ENCODE measurements at places on chromosomes 5 and 9.

DNA sequence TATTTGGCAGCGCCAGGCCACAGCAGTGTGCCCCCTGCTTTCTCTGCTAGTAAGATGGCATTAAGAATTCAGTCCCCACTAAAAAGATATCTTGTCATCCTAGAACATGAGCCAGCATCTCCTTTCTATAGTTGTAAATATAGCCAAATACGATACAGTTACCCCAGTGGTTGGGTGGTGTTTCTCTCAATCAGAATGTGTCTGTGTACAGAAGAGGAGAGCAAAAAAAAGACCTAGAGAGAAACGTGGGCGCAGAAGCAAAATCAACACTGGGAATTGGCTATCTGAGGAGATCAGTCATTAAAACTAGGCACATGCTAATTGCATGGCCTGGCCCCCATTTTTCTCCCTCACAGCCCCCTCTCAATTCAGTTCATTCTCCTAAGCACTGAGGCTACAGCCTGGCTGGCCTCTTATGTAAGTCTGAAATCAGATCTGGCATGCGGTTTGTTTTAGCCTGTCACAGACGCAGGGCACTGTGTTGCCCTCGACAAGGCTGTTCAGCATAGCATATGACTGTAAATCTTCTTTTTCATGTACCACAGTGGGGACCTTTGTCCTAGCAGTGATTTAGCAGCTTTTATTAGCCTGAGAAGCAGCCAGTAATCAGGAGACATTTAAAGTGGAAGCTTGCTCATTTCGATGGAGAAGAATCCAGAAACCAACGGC, 57.8 kb downstream of the RORB start:
- no peak for DNase-seq

DNA sequence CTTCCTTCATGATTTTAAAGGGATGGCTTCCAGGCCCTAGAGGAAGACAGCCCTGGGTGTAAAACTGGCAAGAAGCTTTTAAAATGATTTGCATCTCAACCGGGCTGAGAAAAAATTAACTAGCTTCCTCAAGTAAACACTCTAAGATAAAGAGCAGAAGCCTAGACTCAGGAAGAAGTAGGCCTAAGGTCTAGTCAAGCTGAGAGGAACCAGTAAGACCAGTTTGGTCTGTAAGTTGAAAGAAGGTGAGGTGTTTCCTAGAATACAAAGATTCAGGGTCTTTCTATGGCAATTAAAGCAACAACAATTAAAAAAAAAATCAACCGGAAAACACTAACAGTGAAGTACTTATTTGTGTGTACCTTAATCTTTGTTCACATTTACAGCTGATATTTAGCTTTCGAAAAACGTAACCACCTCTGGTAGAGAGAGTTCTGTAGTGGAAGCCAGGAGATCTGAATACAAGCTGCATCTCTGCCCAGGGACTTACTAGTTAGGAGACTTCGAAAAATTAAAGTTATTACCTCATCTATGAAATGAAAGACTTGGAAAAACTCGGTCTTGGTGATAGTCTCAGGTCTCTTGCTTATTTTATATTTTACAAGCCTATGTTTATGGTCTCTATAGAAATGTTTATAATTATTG, 75.7 kb downstream of the TUSC1 start:
- DNase-seq: no peak

DNA sequence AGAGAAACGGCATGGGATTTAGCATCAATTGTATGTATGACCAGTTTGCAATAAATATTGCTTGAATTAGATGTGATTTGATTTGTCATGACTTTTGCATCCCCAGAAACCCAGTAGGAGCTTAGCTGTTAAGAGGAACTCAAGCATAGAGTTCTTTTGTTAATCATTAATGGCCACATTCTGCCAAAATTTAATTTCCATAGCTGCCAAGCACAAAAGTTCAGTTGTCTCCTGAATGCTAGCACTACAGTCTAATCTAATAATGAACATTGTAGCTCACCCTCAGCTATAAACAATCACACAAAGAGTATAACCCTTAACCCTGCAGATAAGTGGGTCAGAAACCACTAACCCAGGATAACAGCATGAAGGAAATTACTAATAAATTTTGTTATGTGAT, 169.8 kb upstream of the GRAMD2B start:
- DNase-seq: no peak

- no peak for DNase-seq
These were observed 33.5 kb downstream of the ANXA6 start for GRCh38 chr5:151123897-151124751.

DNA sequence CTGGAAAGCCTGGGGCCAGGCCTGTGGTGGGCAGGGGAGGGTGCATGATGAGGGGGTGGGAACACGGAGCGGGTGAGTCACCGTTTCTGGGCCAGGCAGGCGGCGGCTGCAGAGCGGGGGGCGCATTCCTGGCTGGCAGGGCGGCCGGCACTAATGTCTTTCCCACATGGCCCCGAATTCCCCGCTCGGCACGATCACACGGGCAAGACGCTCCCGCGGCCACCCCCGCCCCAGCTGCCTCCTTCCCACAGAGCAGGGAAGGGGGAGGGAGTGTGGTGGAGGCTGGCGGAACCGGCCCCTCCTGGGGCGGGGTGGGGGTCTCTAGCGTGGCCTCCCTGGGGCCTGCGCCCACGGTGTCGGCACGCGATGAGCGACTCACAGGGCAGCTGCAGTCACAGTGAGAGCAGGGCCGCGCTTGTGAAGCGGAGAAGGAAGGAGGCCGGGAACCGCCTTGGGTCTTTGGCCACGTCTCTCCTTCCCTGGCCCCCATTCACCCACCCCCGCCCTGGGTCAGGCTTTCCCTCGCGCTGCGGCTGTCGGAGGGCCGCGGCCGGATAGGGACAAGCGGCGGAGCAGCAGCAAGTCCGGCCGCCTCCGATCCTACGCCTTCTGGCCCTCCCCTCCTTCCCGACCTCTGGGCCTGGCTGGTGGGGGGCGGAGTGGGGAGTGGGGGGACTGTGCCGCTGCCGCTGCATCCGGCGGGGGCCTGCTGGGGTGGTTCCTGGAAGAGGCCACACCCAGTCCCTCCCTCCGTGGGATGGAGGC, 48.9 kb downstream of the CXXC5 start:
- no peak for DNase-seq

GRCh38 chr5:76252437-76252836, 150.6 kb upstream of the IQGAP2 start:
- DNase-seq: no peak

GRCh38 chr5:112480501-112480900, 61.4 kb upstream of the EPB41L4A start:
- DNase-seq: no peak

DNA sequence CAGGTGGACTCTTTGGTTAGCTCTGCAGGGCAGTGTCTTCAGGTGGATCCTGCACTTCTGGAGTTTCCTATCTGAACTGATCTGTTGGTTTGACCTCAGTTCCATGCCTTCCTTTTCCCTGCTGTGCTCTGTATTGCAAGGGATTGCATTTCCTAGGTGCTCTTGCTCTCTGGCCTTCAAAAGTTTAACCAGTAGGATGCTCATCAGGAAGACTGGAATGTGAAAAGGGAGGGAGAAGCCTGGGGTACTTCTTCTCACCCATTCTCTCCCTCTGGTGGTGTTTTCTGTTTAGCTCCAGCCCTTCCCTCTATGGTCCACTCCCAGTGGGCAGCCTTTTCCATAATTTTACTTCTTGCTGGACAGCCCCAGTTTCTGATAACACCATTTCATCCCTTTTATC, 78.5 kb downstream of the ZNF618 start:
- DNase-seq: no peak

DNA sequence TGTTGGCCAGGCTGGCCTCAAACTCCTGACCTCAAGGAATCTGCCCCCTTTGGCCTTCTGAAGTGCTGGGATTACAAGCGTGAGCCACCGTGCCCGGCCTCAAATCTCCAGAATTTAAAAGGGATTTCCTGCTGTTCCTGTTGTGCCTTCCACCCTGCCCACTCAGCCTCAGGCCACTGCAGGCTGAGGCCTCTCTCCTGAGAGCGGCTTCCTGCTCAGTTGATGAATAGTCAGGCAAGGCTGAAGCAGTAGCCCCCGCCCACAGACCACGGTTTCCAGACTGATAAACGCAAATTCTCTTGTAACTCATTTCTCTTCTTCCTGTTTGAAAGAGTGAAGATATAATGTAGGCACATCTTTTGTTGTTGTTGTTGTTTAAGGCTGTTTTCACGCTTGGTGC, 127.0 kb upstream of the PLCXD3 start:
- no peak for DNase-seq

- DNase-seq: no peak
These were observed 166.3 kb downstream of the ATP10B start for GRCh38 chr5:160685695-160686094.

- no peak for DNase-seq
These were observed 55.8 kb upstream of the ACTBL2 start for GRCh38 chr5:57538341-57538955.

- no peak for DNase-seq
These were observed 83.0 kb upstream of the GLIS3 start for GRCh38 chr9:4382722-4383317.

- DNase-seq: no peak
These were observed 72.3 kb upstream of the ANXA1 start for GRCh38 chr9:73079326-73079725.

DNA sequence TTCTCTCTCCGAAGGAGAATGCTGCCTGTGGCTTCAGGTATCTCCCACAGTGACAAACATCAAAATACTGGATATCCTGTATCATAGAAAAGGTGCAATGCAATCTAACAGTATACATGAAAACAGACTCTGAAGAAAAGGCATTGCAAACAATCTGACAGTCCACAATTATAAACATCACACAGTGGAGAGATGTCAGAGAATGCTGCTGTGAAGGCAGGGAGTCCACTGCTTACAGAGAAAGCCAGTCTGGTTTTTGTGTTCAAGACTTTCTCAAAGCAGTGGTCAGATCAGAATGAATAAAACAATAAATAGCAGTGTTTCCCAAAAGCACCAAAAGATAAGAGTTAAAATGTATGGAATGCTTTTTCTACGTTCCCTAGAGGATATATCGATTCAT, 28.7 kb downstream of the TTC23L start:
- DNase-seq: no peak

DNA sequence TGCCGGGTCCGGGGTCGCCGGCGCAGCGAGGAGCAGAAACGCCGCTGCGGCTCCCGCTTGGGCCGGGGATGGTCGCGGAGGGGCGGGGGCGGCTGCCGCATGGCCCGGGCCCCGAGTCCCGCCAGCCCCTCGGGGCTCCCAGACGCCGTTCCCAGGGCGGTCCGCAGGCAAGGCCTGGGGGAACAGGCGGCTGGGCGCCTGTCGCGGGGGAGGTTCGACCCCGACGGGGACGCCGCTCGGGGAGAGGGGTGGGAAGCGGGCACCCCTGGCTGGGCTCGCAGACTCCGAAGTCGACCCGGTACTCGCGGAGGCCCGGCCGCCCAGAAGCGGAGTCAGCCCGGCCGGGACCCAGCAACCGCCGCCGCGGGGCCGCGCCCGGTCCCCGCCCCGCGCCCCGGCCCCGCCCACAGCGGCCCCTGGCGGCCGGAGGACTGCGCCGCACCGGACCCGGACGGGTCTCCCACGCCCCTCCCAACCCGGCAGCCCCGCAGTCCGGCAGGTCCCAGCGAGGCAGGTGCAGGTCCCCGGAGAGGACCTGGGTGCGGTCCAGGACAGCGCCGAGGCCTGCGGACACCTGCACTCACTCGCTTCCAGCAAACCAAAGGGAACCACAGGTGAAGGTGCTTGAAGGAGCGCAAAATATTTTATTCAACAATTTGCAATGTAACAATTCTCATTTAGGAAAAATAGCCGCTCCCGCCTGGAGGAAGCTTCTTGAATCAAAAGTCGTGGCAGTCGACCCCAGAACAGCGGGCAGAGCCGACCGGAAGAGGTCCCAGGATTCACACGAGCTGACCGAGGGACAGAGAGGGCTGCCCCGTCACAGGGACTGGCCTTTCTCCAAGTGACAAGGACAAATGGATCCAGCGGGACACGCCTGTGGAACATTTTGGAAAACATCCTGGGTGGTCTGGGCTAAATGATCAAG, at the start of gene INPP5E:
Gene INPP5E, minus strand, starts transcription at position 365 of the 928 bp plus-strand sequence. CDS start 426 bp downstream, outside the sequence.
- peak; percentile 87 for DNase-seq

DNA sequence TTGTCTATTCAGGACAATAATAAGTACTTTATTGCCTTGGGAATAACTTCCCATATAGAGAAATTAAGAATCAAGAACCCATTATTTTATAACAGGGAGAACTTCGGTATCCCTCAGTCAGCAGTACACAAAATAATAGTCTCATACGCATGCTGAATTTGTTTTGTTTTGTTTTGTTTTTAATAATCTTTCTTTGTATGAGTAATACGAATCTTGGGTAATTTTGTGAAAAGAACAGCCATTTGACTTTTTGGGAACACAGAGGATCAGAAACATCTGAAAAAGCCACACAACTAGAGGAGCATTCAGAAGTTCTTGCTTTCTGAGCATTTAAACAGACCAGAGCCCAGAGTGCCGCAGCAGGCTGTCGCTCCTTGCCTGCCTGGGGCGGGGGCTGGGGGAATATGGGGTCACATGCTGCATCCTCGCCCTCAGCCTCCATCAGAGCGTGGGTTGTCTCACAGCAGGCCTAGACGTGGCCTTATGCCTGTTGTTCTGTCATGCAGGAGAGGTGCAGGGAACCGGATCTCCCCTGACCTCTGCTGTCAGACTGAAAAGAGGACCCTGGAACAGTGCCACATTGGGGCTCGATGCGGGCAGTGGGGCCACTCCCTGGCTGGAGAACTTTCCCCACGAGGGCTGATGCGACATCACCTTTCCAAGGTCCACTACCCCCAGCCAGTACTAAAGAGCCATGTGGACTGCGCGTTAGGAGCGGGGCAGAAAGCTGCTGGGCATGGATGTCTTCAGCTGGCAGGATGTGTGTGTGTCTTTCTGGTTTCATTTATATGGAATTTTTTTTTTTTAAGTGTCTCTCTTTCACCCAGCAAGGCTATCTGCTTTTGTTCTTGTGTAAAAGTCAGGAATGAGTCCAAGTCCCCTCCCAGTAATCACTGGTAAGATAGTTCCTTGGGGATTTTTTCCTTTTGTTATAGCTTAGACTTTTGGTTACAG, 133.4 kb upstream of the OTULINL start:
- DNase-seq: no peak

GRCh38 chr9:72360324-72360723, 4.7 kb downstream of the ZFAND5 start:
- no peak for DNase-seq

DNA sequence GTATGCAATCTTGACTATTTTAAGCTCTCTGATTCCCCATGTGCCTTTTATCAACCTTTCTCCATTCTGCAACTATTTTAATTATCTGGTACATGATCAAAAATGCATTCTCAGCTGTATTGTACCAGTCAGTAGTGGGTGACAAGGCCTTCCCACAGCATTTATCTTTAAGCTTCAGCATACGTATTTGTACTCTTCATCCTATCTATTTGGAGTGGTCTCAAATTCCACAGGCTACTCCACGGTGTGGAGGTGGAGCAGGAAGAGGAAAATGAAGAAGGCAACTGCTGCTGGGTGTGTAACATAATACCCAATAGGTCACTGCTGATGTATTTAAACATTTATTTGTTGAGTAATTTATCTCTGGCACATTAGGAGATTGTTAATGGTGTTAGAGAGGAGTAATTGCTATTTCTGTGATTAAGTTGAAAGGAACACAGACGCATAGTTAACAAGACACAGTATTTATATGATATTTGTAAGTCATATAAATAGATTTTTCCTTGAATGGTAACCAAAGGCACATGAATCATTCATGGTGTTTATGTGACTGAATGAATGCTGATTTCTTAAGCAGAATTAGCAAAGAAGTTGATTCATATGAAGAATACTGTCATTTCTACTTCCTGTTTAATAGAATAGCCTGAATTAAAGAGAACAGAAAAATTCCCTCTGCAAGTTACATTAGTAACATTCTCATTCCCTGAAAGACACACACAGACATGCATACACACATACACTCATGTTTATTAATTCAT, 153.8 kb upstream of the NR3C1 start:
- no peak for DNase-seq

Data from activated CD4-positive, alpha-beta T cell treated with anti-CD3 and anti-CD28 coated beads, Interleukin-2, amount 50 U/mL, for 24 hours (primary cell).